ENCODE measurements at places on chromosomes 3 and 15. TPM values are rescaled to one million over a fixed set of nuclear protein-coding genes. Genes with fewer than 3 reads are reported as not detected.

SLC24A5 gene
- total RNA-seq: not detected

DNA sequence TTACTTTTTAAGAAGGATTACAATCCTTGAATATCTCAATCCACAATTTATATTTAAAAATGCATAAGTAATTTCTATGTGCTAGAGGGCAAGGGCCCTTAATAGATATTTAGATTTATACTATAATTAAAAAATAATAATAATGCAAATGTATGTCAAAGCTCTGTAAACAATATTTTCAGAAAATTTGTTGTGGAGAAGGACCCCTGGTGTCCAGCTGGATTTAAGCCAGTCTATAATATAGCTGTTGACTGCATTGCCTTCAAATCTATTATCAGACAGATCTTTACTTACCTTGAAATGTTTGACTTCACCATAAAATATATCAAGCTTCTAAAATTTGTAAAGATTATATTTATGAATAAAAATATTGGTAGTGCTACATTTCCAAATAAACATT, 65.6 kb downstream of the ZBTB20 start:
- DNase-seq: no peak

P2RY14 gene
- total RNA-seq: 1.2 TPM

DNA sequence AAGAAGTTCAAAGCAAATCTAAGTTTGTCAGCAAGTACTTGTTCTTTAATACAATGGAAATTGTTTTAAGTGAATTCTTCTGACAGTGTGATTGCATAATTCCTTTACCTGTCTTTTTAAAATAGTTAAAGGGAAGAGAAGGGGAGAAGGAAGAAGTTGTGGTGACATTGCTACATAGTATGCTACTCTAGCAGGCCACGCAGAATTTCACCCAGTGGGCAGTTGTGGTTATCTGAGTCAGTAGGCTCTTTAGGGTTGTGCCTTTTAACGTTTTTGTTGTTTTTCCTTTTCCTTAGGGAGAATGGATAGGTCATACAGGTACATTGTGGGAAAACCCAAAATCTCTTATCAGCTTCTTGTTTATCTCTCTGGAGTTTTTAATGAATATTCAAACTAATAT, 40.4 kb downstream of the KIF15 start:
- DNase-seq: no peak

- no peak for DNase-seq
These were observed 10.1 kb downstream of the FEZF2 start for GRCh38 chr3:62363275-62363674.

PIAS1 gene
- 28.7 TPM for total RNA-seq

GRCh38 chr3:68004091-68004490, 349.7 kb upstream of the SUCLG2 start:
- DNase-seq: no peak

- DNase-seq: no peak
These were observed 68.9 kb downstream of the WWTR1 start for GRCh38 chr3:149588909-149589308.

- DNase-seq: peak; percentile 57
These were observed 35.0 kb downstream of the MLH1 start for GRCh38 chr3:37028329-37028728.
